NT2/D1 (cell line): ENCODE measurements at places on chromosomes 7 and 10.

- DNase-seq = no peak
Measured at GRCh38 chr7:22576612-22577469, 76.9 kb upstream of the STEAP1B start.

- DNase-seq = no peak
Measured at GRCh38 chr10:817371-817770, 114.1 kb downstream of the LARP4B start.

DNA sequence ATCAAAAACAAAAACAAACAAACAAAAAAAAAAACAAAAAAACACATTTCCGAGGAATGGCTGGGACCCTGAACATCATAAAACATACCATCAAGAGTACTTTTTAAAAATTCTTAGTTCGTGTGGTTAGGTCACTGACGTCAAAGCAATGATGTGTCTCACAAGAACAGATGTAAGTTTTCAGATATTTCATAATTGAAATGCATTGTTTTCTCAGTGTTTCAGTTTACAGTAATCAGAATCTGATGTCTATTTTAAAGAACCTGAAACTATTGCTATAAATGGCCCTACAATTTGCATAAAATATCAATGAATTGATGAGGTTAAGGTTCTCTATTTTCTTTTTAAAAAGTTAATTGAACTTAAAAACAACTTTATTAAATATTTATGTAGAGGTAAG lies 103.7 kb upstream of the HGF start:
- no peak for DNase-seq

DNA sequence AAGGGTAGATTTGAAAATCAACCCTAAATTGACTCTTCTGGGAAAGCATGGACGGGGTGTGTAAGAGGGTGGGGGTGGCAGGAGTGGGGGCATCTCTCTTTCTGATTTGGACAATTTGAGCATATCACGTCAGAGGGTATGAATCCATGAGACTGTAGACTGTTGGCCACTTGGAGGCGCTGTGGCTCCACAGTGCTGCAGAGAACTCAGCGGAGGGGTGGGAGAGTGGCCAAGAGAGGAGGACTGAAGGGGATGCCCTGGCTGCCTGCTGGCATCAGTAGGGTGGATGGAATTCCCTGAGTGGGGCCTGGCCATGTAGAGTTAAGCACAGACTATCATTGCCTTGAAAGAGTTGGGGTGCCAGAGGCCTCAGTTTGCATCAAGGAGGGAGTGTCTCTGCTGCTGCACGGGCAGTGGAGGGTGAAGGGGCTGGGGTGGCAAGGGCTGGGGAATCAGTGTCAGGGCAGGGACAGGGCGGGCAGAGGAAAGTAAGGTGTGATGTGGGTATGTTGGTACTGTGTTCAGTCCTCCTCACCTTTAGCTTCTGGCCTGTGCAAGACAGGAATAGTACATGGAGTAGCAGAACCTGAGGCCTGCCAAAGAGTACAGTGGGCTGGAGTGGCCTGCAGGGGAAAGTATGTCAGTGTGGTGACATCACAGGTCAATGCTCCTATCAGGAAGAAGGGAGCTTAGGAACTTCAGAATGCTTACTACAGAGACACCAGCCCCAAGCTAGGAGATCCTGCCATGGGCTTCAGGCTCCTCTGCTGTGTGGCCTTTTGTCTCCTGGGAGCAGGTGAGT lies 133.5 kb upstream of the PRSS58 start:
- DNase-seq = peak; percentile 46

DNA sequence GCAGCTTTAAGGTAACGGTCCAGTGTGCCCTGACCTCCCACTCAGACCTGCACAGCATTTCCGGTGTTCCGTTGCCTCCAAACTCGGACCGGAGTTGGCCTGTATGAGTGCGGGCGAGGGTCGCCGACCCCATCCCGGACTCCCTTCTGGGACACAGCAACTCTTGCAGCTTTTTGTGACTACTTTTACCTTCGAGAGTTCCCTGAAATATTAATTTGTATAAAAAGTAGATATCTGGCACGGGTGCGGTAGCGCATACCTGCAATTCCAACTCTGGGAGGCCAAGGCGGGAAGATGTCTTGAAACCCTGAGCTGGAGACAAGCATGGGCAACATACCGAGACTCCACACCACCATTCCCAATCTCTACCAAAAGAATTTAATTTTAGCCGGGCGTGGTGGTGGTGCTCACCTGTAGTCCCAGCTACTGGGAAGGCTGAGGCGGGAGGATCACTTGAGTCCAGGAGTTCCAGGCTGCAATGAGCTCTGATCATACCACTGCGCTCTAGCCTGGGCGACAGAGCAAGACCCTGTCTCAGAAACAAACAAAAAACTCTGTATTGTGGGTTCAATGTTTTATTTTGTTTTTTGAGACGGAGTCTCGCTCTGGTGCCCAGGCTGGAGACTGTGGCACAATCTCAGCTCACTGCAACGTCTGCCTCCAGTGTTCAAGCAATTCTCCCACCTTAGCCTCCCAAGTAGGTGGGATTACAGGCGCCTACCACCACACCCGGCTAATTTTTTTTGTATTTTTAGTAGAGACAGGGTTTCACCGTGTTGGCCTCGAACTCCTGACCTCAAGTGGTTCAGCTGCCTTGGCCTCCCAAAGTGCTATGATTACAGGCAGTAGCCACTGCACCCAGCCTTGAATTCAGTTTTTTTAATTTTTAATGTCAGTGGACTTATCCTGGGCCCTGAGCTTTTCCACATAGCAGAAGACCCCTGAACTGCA lies 1.1 kb upstream of the PPP1R35 start:
- DNase-seq = no peak

DNA sequence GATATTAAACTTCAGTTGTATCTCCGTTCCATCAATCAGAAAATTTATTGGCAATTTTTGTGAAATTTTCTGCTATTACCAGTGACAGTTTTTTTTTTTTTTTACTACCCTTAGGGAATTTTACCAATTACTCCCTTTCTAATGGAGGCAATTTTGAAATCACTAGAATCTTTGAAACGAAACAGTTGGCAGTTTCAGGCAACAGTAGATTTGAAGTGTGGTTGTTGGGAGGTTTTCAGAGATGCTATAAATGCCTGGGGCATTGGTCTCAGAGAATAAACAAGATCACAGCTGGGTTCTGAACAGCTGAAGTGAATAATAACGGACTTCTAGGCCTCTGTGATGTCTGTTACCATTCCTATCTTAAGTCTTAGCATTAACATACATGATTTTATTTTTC lies 535.9 kb upstream of the POT1 start:
- DNase-seq = no peak

- no peak for DNase-seq
Measured at GRCh38 chr10:121610798-121611323, 12.6 kb upstream of the FGFR2 start.

- no peak for DNase-seq
Measured at GRCh38 chr10:123996302-123996701, 97.1 kb downstream of the CHST15 start.

GRCh38 chr7:35253460-35253709 lies 515 bp downstream of the TBX20 start:
- no peak for DNase-seq

- DNase-seq = no peak
Measured at GRCh38 chr10:62626079-62626478, 178.4 kb upstream of the ADO start.

- no peak for DNase-seq
Measured at GRCh38 chr10:43219848-43220247, 47.0 kb downstream of the RASGEF1A start.

DNA sequence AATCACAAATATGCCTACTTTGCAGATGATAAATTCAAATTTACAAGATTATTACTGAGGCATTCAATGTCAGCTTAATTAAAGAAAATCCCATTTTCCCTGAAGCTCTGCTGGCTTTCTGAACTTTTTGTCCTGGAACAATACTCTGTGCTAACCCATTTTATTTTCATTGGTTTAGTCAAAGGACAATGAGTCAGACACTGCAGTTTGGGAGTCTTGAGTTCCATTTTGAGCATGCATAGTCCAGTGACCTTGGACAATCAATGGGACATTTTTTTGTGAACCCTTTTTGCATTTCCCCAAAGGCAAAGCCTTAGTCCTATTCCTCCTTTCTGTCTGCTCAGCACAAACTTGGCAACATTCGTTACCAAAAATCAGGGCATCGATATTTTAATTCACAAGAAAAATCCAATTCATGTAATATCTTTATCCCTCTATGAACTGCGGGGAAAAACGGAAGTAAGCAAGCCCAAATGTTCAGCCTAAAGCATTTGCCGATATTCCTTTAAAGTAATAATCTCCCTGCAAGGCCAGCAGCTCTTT lies 339.8 kb downstream of the RNLS start:
- no peak for DNase-seq

- DNase-seq = no peak
Measured at GRCh38 chr10:125265579-125265955, 105.2 kb upstream of the CTBP2 start.

DNA sequence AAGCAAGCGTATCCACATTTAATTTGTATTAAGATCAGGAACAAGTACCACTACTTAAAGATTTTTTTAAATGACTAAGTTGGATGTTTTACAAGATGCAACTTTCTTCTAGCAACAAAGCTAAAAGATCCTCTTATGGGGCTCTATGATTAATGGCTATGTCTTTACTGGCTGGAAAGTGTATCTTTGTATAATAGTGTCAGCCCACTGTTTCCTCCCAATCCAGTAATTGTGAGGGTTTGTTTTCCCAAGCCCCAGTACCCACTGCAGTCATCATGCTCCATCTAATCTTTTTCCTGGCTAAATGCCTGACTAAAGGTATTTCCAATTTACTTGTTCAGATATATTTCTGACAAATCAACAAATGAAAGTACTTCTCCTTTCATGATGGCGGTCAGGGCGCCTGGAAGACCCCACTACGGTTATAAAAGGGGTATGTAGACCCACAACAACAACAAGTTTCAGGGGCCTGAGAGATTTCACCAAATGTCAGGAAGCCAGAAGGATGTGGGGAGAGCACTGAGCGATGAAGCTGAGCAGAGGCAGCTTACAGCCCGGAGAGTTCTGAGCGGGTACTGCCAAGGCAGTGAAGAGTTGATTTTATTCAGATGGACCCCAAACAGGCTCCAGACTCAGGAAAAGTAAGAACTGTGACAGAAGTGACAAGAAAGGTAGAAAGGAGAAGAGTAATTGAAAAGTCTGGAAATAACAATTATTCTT lies 222.6 kb upstream of the KLF14 start:
- DNase-seq = no peak

GRCh38 chr7:155889636-155890511 lies 77.6 kb upstream of the SHH start:
- DNase-seq = no peak

DNA sequence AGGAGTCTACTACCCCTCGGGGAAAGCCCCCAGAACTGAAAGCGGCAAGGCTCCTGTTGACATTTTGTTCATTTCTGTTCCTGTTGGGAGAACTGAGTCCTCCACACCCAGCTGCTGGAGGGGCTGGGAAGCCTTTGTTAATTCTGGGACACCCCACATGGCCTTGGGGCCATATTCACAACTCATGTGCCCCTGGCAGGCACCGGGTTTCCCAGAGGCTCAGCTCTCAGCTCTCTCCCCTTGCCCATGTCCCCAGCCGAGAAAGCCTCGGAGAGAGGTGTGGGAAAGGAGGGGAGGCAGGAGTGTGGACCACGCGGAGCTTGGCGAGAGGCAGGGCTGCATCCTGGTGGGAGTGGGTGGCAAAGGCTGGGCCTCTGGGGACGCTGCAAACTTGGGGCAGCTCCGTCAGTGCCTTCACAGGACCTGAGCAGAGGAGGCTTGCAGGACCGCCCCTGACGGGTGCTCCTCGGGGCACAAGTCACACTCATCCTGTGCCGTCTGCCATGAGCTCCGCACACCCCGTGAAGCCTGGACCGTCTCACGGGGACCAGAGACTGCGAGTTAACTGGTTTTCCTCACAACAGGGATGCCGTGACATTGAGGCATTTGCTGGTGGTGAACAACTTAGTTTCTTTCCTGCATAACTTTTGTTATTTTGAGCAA lies 140.9 kb downstream of the DNAJB6 start:
- no peak for DNase-seq

DNA sequence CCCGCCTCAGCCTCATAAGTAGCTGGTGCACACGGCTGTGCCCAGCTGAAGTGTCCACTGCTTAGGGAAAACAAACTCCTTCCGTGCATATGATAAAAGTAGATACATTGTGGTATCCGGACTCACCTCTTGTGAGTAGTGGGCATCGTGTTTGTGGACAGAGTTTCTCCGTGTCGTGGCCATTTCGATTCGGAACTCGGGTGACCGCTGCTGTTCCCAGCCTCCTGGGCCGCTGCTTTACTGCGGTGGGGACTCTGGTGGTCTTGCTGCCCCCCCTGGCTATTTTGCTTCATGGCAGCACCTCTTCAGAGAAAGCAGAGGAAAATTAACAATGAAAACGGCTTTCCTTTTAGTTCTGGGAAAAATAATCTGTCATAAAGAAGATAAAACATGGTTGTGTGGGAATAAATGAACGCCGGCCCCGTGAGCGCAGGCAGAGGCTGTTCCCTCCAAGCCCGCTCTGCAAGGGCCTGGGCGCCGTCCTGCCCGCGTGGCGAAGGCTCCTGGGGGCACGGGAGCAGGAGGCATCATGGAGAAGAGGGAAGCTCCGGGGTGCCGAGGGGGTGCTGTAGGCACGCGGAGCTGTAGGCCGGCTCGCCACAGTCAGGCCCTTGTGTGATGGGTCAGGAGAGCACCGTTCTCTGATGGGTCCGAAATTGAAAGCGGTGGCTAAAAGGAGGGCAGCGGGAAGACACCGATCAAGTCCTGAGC lies 107.4 kb downstream of the ACTR3B start:
- no peak for DNase-seq

DNA sequence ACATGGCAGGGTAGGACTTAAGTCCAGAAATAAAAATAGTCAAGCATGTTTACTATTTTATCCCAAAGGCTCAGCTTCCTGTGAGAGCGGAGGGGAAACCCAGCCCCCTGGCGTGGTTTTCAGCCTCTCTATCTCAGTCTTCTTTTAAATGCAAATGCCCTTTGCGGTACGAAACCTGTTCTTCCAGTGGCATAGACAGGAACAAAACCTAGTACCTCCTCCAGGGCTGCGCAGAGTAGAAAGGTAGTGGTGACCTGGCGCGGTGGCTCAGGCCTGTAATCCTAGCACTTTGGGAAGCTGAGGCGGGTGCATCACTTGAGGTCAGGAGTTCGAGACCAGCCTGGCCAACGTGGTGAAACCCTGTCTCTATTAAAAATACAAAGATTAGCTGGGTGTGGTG lies 181.3 kb upstream of the FOXK1 start:
- no peak for DNase-seq

GRCh38 chr10:5782174-5782573 lies 31.1 kb downstream of the GDI2 start:
- DNase-seq = no peak

GRCh38 chr10:32556783-32557395 lies 110.9 kb downstream of the CCDC7 start:
- no peak for DNase-seq

GRCh38 chr10:680745-681144 lies 8.7 kb downstream of the DIP2C start:
- DNase-seq = no peak

GRCh38 chr10:17227367-17228090 lies 512 bp upstream of the VIM start:
- DNase-seq = no peak

- no peak for DNase-seq
Measured at GRCh38 chr10:11863353-11864109, 40.4 kb downstream of the PROSER2 start.
